ENCODE measurements at places on chromosomes 16 and 17.

DNA sequence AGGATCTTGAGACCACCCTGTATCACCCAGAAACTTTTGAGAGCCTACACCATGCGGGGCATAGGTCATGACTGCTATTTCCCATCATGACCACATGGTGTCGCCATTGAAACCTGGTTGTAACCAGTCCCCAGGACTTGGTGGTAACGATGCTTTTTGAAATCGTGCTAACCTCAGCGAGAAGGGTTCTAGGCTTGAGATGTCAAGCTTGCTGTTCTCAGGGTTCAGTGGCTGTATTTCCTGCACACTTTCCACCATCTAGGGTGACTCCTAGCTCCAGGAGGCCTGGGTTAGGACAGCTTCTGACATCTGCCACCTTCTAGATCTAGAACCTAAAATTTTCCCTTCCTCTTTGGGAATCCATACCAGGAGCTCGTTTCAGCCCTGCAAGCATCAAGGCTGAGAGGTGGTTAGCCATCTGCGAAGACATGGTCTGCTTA, 13.0 kb upstream of the SPNS3 start:
- no peak for DNase-seq

DNA sequence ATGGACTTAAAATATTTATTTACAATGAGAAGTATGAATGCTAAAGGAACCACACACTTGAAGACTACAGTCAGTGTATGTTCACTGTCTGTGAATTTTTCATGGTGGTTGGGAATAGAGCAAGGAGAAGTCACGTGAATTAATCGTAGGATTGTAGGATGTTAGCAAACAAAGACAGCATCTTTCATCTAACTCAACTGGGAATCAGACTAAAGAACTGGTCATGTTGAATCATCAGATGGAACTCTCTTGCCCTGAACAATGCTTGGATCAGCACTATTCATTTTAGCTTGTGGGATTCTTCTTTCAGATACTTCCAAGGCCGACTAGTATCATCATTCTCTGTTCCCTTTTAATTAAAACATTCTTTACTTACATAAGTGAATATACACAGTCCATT, 18.1 kb downstream of the KCNJ2 start:
- no peak for DNase-seq

DNA sequence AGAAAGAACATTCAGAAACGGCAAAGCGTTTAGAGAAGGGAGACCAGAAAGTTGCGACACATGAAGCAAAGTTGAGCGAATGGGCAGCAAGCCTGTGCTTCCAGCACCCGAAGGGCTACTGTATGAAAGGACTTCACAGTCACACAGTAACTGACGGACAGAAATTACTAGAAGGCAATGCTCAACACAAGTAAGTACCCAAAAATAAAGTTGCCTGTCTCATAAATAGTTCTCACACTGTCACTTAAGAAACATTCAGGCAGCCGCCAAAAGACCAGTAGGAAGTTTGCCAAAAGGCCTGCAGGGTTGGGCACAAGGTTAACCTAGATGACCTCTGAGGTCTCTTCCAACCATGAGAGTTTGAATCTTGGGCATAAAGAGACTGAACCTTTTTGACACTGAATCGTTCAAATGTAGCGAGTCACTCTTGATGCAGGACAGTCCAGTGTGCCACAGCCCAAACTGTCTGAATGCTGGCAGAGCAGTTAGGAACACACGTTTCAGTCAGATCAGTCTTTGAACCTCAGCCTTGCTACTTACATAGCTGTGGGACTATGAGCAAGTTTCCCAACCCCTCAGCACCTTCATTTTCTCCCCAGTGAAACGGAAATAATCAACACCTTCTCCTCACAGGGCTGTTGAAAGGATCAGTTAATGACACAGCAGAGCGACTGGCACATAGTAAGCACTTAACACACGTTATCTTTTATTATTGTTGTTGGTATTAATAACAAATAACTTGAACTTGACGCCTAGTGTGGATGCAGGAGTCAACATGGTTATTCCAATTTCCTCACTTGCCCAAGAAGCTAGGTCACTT, 10.4 kb downstream of the NCBP3 start:
- DNase-seq: no peak

- no peak for DNase-seq
Observed at GRCh38 chr16:56657555-56658326, at the start of gene MT1F. MT1F (plus strand) TSS chr16:56657959; CDS start chr16:56658059, 100 bp downstream.

GRCh38 chr16:21684199-21684598, 20.4 kb downstream of the OTOA start:
- DNase-seq: no peak

- DNase-seq: no peak
Observed at GRCh38 chr17:13067629-13068303, 49.9 kb upstream of the ELAC2 start.

DNA sequence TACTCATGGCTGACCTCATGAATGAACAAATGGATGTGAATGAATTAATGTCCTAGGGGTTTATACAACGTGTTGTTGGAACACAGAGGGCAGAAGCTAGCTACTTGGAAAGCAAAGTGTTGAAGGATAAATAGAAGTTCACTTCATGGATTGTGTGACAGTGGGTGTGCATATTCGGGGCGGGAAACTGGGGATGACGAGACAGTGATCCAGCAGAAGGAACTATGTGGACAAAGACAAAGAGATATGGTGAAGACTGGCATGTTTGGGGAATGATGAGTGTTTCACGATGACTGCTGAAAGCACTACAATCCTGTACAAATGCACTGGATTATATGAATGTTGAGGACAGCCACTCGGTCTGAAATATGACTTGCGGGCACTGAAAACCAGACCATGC, 250.5 kb upstream of the C16orf82 start:
- DNase-seq: no peak

DNA sequence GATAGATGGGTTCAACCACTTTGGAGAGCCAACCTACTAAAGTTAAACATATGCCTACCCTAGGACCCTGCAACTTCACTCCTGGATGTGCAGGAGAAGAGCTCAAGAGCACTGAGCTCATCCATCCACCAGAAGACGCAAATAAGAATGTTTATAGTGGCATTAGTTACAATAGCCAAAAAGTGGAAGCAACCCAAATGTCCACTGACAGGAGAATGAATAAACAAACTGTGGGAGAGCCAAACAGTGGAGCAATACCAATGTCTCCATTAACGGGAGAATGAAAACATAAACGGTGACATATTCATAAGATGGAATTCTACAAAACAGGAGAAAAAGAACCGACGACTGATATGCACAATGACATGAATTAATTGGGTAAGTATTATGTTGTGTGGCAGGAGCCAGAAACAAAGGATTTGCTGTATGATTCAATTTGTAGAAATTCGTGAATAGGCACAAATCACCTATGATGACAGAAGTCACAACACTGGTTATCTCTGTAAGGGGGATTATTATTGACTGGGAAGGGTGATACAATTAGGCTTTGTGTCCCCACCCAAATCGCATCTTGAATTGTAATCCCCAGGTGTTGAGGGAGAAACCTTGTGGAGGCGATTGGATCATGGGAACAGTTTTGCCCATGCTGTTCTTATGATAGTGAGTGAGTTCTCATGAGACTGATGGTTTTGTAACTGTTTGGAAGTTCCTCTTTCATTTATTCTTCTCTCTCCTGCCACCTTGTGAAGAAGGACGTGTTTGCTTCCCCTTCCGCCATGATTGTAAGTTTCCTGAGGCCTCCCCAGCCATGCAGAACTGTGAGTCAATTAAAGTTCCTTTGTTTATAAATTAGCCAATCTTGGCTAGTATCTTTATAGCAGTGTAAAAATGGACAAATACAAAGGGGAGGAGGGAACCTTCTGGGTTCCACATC, 57.9 kb upstream of the PLCG2 start:
- no peak for DNase-seq

- no peak for DNase-seq
Observed at GRCh38 chr17:31582151-31582907, 190.9 kb downstream of the RAB11FIP4 start.

DNA sequence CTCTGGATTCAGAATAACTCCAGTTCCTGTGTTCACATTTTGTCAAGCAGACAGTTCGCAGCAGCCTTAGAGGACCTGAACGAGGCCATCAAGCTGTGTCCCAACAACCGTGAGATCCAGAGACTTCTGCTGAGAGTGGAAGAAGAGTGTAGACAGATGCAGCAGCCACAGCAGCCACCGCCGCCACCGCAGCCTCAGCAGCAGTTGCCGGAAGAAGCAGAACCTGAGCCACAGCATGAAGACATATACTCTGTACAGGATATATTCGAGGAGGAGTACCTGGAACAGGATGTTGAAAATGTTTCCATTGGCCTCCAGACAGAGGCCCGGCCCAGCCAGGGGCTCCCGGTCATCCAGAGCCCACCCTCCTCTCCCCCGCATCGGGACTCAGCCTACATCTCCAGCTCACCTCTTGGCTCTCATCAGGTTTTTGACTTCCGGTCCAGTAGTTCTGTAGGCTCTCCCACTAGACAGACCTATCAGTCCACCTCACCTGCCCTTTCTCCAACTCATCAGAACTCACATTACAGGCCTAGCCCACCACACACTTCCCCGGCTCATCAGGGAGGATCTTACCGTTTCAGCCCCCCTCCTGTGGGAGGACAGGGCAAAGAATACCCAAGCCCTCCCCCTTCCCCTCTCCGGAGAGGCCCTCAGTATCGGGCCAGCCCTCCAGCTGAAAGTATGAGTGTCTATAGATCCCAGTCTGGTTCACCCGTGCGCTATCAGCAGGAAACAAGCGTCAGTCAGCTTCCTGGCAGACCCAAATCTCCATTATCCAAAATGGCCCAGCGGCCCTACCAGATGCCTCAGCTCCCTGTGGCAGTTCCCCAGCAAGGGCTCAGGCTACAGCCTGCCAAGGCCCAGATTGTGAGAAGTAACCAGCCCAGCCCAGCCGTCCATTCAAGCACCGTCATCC, 25.9 kb downstream of the CYB561 start:
- no peak for DNase-seq

DNA sequence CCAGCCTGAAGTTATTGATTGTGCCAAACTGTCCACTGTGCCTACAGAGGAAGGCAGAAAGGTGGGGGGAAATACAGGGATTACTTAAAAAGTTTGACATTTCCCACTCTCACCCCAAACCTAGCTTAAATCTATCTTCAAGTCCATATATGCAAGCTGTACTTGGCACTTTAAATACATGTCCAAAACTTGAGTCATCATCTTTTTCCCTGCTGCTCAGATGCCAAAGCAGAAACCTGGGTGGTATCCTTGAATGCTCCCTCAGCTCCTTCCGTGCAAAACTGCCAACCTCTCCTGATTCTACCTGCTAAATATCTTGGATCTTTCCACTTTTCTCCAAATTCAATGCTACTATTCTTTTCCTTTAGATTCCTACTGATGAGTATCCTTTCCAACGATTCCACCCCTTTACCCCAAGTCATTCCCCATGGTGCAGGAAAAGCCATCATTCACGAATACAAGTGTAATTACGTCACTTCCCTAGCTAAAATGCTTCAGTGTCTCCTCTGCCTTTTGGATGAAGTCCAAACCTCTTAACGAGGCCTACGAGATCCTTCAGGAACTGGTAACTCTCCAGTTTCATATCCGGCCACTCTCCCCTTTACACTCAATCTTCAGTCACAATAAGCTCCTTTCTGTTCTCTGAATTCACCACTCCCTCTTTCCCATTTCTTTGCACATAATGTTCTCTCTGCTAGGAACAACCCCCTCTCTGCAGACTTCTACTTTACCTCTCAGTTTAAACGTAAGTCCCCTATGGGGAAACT, 9.3 kb downstream of the BECN1 start:
- DNase-seq: peak; percentile 46

GRCh38 chr17:2267354-2267753, 36.2 kb downstream of the SMG6 start:
- DNase-seq: no peak

GRCh38 chr17:70256751-70257150, 87.4 kb downstream of the KCNJ2 start:
- DNase-seq: no peak

DNA sequence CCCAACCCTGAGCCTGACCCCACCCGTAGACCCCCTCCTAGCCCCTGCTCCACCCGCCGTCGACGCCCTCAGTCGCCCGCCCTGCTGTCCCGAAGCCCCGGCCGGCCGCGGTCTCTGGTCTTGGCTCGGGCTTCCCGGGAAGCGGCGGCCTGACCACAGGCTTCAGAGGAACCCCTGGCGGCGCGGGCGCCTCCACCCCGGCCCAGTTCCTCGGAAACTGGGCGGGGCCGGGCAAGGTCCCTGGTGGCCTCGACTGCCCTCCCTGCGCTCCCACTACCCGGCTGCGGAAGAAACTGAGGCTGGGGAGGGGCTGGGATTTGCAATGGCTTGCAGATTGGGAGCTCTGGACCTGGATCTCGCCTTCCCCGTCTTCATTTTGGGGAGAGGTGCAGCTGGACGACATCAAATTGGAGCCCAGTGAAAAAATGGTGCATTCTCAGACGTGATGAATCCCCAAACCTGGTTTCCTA, 692 bp upstream of the SOCS1 start:
- DNase-seq: no peak

- no peak for DNase-seq
Observed at GRCh38 chr17:61328351-61328750, 71.3 kb upstream of the TBX2 start.

DNA sequence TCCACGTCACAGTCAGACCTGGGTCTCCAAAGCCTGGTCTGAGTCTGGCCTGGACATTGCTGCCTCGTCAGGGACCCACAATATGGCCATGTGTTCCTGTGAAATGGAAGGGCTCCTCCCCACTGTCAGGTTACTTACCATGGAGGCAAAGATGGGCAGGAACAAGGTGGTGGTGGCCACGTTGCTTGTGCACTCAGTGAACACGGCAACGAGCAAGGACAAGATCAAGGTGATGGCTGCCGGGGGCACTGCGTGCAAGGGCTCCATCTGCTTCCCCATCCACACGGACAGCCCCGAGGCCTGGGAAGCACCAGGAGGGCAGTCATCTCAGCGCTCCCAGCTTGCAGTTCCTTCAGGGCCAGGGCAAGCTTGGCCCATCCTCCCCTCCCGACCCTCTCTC, 22.5 kb downstream of the SLC13A5 start:
- no peak for DNase-seq
